Activated CD8-positive, alpha-beta memory T cell treated with anti-CD3 and anti-CD28 coated beads for 24 hours (primary cell): ENCODE measurements at places on chromosomes 3 and 15.

DNA sequence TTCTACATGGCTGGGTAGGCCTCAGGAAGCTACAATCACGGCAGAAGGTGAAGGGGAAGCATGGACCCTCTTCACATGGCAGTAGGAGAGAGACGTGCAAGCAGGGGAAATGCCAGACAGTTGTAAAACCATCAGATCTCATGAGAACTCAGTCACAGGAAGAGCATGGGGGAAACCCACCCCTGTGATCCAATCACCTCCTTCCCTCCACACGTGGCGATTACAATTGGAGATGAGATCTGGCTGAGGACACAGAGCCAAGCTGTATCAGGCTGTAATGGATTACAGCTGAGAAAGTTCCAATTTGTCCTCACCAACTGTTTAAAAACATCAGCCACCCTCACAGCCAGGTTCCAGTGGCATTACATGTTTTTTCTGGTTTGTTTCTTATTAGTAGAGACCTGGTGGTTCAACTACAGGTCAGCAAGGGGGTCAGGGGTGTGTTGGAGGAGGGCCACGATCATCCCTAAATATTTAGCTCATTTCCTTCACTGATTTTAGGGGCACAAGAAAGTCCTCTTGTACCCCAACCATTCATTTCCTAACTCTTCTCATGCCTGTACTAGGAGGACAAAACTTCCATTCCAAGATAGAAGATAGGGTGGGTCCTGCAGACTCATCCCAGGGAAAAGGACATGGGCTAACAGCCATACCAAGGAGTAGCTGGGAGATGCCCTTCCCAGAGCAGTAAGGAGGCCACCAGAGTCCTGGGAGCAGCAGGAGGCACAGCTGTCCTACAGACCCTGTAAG, 54.4 kb downstream of the ANXA2 start:
- no peak for DNase-seq

DNA sequence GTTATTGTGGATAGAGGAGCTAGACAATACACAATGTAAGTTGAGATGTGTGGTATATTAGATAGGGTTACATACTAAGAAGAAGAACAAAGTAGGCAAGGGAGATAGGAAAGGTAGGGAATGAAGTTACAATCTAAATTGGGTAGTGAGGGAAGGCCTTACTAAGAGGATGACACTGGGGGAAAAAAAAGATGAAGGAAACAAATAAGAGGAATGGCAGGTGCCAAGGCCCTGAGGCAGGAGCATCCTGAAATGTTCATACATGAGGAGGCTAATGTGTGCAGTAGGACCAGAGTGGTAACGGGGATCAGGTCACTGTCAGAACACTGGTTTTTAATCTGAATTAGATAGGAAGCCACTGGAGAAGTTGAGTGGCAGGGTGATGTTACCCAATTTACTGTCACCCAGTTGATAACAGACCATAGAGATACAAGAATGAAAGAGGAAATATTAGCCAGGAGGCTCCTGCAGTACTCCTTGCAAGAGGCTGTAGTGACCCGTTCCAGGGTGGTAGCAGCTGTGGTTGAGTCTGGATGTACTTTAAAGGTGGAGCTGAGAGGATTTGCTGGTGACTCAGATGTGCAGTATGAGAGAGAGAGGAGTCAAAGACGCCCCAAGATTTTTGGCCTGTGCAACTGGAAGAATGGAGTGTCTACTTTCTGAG, 14.4 kb downstream of the RTP1 start:
- no peak for DNase-seq

DNA sequence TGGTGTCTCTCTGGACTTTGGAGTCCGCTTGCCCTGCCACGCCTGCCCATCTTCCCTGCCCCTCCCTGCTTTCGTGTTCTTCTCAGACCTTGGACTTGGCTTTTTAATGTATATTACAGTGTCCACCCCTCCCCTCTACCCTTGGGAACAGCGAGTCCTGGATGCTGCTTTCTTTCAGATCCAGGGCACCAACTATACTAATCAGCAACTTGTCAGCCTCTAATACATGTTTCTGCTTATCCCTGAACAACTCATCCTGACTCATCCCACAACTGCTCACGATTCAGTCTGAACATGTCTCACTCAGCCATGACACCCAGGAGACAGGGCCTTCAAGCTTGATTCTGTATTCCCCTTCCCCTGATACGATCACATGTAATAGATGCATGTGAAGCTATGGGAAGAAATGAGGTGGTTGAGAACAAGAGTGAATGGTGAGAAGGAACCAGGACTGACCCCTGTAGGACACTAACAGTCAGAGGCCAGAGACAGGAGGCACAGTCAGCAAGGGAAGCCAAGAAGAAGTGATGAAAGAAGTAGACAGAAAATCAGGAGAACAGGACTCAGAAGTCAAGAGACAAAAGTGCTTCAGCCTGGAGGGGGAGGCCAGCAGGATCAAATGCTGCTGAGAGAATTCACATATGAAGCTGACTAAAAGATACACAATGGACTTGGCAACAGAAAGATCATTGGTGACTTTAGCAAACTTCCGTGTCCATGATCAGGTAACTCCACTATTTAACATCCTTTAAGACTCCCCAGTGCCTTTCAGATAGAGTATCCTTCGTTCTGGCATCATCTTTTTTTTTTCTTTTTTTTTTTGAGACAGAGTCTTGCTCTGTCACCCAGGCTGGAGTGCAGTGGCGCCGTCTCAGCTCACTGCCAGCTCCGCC, 35.4 kb downstream of the BCL2L10 start:
- DNase-seq = no peak

DNA sequence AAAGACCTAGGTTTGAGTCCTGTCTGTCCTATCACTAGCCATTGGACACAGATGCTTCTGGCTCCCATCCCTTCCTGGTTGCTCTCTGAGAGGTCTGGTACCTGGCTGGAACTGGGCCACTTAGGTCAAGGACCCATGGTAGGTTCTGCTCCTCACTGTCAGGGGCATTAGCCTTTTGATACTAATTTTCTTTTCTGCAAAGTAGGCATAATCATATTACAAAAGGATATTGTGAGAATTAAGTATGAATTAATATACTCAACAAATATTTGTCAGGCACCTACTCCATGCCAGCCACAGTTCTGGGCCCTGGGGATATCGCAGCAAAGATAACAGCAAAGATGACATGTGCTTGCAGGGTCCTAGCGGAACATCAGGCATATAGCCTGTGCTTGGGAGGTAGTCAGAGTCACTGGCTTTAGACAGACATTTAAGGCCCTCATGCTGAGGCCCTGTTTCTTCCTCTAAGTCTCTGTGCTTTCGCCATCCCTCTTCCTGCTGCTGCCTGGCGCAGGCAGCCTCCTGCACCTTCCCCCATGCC, 25.6 kb upstream of the LCTL start:
- DNase-seq = no peak
